ENCODE measurements at places on chromosomes 5 and 9.

- DNase-seq = no peak
These were observed 201.2 kb upstream of the CDKN2B start for GRCh38 chr9:22210262-22210661.

DNA sequence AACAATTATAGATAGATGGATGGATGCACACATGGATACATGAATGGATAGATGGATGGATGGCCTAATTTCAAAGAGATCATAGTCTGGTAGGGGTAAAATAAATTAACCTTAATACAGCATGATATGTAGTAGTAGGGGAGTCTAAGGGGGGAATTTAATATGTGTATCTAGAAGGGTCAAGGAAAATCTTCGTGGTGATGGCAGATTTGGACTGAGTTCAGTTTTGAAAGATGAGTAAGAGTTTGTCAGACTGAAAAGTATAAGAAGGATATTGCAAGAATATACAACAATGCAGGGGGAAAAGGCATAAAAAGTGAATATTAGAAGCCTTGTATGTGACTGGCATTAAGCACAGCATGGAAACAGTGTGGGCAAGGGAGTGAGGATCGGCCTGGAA, 98.7 kb downstream of the ZNF462 start:
- DNase-seq = no peak

DNA sequence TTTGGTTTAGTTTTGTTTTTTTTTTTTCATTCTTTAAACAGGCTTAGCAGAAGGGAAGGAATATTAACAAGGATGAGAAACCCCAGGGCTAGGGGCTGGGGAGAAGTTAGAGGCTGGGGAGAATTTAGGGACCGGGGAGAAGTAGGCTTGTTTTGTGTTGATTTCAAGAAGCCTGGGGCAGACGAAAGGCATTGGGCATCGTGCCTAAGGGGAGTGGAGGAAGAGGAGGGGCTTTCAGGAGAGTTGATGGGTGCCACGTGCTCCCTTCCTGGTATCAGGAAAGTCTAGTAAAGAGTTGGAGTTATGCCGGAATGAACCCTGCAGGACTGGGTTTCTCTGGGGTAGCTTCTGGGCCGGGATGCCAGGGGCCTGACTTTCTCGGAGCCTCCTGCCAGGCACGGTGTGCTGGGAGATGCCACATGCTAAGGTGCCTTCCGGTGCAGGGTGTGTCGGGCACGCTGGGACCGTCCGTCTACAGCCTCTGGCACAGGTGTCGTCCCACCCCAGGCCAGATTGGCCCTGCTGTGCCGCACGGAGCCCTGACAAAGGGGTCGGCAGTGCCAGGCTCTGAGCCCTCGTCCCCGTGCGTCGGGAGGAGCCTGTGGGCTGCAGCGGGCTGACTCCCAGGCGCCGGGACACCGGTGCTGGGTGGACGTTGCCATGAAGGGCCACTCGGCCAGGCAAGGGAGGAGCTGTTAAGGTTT, 159.9 kb downstream of the OLFM1 start:
- DNase-seq = no peak

GRCh38 chr9:93315118-93315517, 131.2 kb downstream of the WNK2 start:
- DNase-seq = no peak
